ENCODE measurements at places on chromosomes 2 and 18. TPM values are rescaled to one million over a fixed set of nuclear protein-coding genes. Genes with fewer than 3 reads are reported as not detected.

GPBAR1 gene
- total RNA-seq: not detected

SIX3 gene
- total RNA-seq: 0.07 TPM

C1QL2 gene
- not detected for total RNA-seq

FEZ2 gene
- total RNA-seq: 52.6 TPM

IKZF2 gene
- 8.2 TPM for total RNA-seq

RAPGEF4 gene
- total RNA-seq: 0.87 TPM

QPCT gene
- total RNA-seq: not detected

FNDC4 gene
- 1.7 TPM for total RNA-seq

CHRND gene
- total RNA-seq: not detected

TMEM178A gene
- total RNA-seq: not detected

DSC2 gene
- total RNA-seq: 4.8 TPM

ITGA4 gene
- 1.0 TPM for total RNA-seq

C2orf78 gene
- total RNA-seq: not detected

IFIH1 gene
- 7.8 TPM for total RNA-seq

SH2D6 gene
- total RNA-seq: 0.12 TPM
